Dermis blood vessel endothelial cell (primary cell): ENCODE measurements at places on chromosomes 3 and 15. TPM values are rescaled to one million over a fixed set of nuclear protein-coding genes. Genes with fewer than 3 reads are reported as not detected.

- peak; percentile 21 for DNase-seq
Observed at GRCh38 chr3:42256135-42256819, 9.7 kb downstream of the CCK start.

GRCh38 chr3:10185804-10186762, 21.4 kb downstream of the IRAK2 start:
- no peak for DNase-seq

The POLQ gene
- total RNA-seq, result 3.9 and 8.1 TPM in 2 replicates

The ERICH6 gene
- total RNA-seq, result not detected in 2 replicates

GRCh38 chr15:52563501-52564060, 5.2 kb downstream of the ARPP19 start:
- no peak for DNase-seq

GRCh38 chr15:67406257-67406861, 114.6 kb upstream of the C15orf61 start:
- no peak for DNase-seq

DNA sequence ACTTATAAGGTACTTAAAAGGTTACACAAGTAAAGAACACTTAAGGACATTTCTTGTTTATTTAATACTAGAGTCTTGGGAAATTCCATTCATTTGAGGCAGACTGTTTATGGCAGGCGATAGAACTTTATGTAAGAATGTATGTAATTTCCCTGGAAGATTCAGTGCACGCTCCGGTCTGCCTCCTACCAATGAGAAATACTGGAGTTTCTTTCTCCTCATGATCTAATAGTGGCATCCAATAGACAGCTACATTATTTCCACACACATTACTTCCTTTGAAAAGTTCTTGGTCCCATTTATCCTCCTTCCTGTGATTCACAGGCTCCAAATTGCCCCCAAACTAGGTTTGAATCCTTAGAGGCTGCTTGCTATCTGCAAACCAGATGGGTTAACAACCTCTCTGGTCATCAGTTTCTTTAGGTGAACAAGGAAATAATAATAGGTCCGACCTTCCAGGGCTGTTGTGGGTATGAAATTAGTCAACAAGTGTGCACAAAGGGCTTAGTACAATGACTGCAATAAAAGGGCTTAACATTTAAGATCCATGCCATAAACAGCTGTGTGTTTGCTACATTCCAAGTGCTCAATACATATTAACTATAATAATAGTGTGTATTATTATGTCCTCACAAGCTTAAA, 30.7 kb downstream of the EIF4E3 start:
- DNase-seq, result peak; percentile 59

DNA sequence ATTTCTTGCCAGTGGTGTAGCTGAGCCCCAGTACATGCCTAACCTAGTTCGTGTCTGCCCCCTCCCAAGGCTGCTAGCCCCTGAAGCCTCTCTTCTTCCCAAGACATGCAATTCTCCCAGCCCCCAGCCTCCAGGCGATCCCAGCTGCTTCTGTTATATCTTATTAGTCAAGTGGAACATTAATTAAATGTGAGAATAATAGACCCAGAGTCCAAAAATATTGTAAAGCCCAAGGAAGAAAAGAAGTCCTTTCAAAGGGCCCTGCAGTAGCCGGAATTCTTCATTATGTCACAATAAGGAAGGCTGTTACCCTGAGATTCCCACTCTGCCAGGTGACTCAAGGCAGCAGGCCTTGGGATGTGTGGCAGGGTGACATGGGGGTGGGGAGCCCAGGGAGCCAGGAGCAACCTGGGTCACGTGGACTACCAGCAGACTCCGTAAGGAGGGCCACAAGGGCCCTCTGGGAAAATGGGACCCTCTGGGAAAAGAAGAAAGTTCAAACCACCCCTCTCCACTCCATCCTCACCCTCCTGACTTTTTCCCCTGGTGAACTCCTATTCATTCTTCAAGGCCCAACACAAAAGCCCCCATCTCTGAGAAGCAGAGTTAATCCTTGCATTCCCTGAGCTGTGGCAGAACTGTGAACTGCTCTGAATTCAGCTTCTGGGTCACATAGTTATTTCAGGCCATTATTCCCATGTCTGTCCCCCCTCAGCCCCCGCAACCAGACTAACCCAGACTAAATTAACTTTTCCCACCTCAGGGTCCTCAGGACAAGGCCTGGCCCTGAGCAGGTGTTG, 21.8 kb upstream of the TRH start:
- DNase-seq, result no peak

DNA sequence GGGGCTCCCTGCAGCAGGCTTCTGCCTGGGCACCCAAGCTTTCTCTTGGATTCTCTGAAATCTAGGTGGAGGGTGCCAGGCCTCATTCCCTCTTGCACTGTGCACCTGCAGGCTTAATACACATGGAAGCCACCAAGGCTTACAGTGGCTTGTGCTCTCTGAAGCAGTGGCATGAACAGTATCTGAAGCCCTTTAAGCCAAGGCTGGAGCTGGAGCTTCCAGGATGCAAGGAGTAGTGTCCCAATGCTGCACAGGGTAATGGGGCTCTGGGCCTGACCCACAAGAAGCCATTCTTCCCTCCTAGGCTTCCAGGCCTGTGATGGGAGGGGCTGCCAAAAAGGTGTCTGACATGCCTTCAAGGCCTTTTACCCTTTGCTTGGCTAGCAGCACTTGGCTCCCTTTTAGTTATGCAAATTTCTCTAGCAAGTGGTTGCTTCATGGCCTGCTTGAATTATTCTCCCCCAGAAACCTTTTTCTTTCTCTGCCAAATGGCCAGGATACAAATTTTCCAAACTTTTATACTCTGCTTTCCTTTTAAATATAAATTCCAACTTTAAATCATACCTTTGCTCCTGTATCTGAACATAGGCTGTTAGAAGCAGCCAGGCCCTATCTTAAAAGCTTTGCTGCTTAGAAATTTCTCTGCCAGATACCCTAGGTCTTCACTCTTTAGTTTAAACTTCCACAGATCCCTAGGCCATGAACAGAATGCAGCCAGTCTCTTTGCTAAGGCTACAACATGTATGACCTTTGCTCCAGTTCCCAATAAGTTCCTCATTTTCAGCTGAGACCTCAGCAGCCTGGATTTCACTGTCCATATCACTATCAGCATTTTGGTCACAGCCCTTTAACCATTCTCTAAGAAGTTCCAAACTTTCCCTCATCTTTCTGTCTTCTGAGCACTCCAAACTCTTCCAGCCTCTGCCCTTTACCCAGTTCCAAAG, 201.1 kb upstream of the LRRFIP2 start:
- DNase-seq, result no peak
